ENCODE measurements at places on chromosomes 4 and X.
A peak's percentile ranks its signal among the peaks of the same experiment; 100 is the strongest.

DNA sequence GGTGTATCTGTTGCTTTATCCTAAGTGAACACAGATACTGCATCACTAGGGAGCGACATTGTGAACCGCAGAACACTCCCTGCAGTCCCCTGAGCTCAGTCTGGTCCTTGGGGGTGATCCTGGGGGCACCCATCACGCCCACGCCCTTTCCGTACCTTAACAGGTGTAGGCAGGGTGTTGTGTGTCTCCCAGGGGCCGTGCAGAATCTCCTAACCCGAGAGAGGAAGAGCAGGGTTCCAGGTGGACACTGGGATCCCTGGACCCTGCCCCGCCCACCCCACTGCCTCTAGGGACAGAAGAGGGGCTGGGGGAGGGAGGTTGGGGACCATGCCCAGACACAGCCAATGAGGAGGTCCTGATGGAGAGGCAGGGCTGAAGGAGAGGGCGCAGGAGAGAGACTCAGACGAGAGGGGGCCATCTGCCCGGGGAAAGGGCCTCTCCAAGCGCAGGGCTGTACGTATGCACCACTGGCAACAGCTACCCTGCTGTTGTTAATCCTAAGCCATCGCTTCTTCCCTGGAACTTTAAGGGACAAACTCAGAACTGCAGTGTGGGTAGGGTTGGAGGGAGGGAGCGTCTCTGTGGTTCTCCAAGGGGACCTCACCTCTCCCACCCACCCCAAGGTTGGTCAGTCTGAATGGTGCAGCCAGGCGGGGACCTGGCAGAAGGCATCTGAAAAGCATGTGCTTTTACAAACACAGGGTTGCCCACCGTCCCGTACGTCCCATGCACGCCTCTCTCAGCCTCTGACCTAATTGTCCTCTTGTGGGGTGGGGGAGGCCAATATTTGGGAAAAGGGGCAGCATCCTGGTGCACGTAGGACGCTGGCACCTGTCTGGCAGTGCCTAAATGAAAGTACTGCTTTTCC is 2.5 kb downstream of the P2RY8 start:
- DNase-seq = no peak

- peak; percentile 1 for DNase-seq
Measured at GRCh38 chr4:48546336-48546735, 56.3 kb downstream of the ZAR1 start.

- no peak for DNase-seq
Measured at GRCh38 chr4:33725861-33726260, 2518.5 kb downstream of the ARAP2 start.

- peak; percentile 11 for DNase-seq
Measured at GRCh38 chr4:71186566-71187403, 152.0 kb upstream of the SLC4A4 start.

DNA sequence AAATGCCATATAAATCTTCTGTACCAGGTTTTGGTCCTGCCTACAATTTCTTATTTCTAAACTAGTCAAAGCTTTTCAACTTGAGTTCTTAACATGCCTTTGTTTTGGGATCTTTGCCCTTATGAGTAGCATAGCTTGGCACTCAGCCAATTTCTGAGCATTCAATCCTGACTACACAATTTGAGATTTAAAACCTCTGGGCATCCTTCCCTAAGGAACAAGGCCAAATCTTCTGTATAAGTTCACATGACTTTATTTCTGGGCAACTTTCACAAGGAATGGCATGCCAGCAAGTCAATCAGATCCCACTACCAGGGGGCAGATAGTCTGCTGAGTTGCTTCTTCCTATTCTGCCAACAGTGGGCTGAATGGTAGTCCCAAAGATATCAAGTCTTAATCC is 254.2 kb downstream of the ADAMTS3 start:
- no peak for DNase-seq

DNA sequence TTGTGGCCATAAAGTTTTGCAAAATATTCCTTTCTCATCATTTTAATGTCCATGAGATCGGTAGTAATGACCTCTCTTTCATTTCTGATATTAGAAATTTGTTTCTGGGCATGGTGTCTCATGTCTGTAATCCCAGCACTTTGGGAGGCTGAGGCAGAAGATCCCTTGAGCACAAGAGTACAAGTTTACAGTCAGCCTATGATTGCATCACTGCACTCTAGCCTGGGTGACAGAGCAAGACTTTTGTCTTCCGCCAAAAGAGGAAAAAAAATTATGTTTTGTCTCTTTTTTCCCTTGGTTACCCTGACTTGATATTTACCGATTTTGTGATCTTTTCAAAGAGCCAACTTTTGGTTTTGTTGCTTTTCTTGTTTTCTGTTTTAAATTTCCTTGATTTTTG is 10.8 kb upstream of the NKAP start:
- no peak for DNase-seq

DNA sequence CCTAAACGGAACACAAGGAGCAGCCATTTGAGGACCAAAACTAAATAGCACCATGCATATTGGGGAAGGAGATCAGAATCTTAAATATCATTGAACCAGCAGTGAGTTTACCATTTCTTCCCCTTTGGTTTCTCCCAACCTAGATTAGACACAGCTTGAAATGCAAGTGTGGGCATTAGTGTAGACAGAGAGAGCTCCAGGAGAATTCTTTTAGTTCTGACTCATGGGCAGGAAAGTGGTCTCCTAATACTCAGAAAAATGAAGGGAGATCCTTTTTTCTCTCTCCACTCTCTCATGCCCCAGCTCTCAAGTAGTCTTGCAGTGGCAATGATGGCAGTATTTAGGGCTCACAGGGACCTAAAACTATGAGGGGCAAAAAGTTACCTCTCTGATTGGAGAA is 567.9 kb downstream of the INPP4B start:
- DNase-seq = no peak

DNA sequence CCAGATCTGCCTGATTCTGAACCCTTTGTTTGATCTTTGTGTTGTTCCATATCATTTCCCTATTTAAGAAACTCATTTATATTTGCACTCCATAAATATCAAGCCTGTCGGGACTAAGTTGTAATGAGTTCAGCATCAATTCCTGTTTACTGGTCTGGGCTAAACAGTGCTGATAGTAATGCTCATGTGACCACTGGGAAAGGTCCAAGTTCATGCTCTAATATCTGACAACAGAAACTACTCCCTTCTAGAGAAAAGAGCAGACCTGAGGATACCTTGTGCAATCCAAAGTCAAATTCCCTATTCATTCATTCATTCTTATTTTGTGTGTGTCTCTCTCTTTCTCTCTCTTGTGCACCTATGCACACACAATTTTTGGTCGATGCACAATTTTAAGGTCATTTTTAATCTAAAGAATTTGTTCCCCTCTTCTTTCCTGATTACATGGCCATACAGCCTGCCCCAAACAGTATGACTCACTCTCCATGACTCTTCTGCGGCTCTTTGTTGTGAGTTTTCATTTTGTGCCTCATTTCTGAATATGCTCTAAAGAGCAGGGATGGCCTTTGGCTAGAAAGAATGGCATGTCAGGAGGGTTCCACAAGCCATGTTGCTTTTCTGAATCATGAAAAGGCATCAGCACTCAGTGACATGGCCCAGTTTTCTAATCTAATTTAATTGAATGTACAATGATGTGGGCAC is 664.3 kb downstream of the RPA4 start:
- DNase-seq = no peak

DNA sequence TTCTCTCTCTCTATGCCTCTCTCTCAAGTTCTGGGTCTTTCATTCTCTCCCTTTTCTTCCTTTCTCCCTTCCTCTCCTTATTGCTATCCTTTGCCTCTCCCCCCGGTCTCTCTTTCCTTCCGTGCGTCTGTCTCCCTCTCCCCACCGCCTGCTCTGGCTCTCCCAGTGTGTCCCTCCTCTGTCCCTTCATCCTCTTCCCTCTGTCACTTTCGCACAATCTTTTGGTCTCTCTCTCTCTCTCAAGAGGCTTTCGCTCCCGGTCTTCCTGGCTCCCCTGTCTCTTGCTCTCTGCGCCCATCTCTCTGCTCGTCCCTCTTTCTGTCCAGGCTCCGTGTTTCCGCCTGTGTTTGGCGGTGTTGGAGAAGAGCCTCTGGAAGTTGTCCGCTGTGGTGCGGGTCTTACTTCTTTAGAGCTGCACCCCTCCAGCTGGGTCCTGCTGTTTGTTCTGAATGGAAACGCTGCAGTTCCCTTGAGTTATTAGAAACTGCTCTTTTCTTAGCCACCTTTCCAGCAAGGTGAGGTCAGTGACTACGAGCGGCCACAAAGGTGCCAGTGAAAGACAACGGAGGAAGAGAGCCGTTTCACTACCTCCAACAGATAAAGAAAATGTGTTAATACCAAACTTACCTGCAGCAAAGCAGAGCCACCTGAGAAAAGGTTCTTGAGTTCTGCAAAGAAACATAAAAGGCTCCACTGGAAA is 1.1 kb downstream of the BMPR1B start:
- DNase-seq = no peak

- DNase-seq = no peak
Measured at GRCh38 chr4:3019145-3019846, 55.0 kb downstream of the HTT-AS start.

DNA sequence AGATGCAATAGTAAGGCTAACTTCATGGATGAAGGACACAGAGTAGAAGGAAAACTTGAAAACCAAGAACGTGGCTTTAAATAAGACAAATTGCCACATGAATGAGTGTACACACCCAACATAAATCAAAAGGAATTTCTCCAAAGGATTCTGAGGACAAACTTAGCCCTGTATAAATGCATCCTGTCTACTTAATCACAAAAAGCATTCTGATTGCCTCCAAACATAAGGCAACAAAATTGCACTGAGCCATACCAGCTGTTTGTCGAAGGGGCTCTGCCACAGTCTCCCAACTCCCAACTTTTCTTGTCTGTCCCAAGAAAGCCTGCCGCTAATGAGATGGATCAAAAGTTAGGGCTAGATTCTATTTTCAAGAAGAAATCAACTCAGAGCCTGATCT is 194.3 kb downstream of the SOWAHB start:
- no peak for DNase-seq

DNA sequence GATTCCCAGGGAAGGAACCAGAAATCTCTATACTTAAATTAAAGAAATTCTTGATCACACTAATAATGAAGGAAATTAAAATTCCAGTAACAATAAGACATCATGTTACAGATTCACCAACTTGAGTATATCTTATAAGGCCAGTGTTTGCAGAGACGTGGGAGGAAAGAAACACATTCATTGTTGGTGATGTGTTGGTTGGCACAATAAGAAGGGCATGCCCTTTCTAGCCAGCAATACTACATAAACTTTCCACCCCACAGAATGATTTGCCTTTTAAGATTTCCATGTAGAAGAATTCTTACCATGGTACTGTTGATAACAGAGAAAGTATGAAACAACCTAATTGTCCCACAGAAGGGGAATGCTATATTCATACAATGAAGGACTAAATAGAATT is 581.5 kb downstream of the STIM2 start:
- DNase-seq = no peak

DNA sequence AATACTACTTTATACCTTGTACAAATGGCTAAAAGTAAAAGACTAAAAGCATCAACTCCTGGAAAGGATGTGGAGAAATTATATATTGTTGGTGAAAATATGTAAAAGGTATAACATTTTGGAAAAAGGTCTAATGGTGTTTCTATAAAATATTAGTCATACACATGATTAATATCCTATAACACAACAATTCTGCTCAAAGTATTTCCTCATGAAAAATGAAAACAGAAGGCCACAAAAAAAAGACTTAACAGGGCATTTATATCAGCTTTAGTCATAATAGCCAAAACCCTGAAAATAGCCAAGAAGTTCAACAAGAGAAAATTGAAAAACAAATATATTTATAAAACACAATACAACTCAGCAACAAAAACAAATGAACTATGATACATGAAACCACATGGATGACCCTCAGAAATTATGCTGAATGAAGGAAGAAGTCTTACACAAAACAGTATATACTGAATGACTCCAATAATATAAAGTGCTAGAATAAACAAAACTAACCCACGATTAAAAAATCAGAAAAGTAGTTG is 38.8 kb downstream of the TBCK start:
- DNase-seq = no peak

- DNase-seq = no peak
Measured at GRCh38 chr4:3732076-3733028, 33.8 kb upstream of the ADRA2C start.

- peak; percentile 0 for DNase-seq
Measured at GRCh38 chr4:126850286-126850685, 782.5 kb upstream of the INTU start.

DNA sequence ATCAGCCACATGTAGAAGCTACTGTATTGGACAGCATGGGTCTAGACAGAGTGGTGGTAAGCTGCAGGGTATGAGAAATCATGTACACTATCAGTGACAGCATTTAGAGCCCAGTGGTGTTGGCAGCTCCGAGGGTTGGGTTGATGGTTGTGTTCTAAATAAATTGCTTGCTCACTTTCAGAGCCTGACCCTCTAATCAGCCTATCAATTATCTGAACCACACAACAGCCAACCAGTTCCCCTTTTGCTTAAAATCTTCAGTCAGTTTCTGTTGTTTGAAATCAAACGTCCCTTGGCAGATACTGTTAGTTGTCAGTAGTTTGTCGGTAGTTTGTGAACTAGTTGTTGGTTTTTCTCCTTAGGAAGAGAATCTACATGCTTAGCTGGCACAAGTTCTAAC is 99.8 kb upstream of the RAI2 start:
- DNase-seq = no peak

GRCh38 chr4:110195561-110196205 is 2.7 kb downstream of the ELOVL6 start:
- DNase-seq = no peak

- DNase-seq = no peak
Measured at GRCh38 chrX:80550722-80551121, 130.5 kb downstream of the TENT5D start.

DNA sequence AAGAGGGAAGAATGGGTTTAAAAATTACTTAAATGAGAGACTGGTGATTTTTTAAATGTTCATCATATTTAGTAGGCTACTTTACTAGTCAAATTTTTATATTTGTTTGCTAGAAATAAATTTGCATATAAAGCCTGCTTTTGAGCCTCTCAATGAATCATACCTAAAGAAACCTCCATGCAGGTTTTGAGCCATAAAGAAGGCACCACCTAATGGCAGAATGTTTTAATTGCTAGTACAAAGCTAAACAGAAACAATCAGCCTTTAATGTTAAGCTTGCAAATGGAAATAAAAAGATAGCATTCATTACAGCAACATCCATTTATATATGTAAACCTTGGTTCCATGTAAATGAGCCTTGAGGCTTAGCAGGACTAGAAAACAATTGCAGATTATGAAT is 989.7 kb downstream of the CCSER1 start:
- no peak for DNase-seq

GRCh38 chr4:31458813-31459212 is 738.6 kb downstream of the PCDH7 start:
- DNase-seq = no peak

- no peak for DNase-seq
Measured at GRCh38 chrX:131607792-131608369, 64.0 kb downstream of the OR13H1 start.

GRCh38 chrX:54937416-54937815 is 16.8 kb downstream of the TRO start:
- no peak for DNase-seq

DNA sequence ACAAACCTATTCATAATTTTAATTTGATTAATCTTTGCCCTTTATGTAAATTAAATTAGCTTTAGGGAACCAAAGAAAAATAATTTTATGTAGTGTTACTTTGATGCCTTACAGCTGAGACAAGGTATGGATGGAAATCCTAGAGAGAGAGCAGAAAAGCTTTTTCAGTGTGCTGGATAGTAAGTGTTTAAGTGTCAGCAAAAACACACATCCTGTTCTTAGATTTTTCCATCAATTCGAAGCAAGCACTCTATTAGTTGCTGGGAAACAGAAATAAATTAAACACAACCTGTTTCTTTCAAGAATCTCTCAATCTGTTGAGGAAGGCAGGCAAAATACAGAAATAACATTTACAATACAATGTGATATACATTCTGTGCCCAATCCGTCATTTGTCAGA is 327.8 kb downstream of the GALNTL6 start:
- DNase-seq = no peak

GRCh38 chrX:48975541-48975940 is 3.9 kb upstream of the KCND1 start:
- no peak for DNase-seq
